ENCODE measurements at places on chromosomes 4 and X. TPM values are rescaled to one million over a fixed set of nuclear protein-coding genes. Genes with fewer than 3 reads are reported as not detected.

Gene DMP1
- total RNA-seq = not detected

- DNase-seq = no peak
Observed at GRCh38 chrX:19870710-19871490, 16.5 kb downstream of the SH3KBP1 start.

- DNase-seq = no peak
Observed at GRCh38 chr4:21893136-21893535, 55.4 kb downstream of the KCNIP4 start.

GRCh38 chr4:6493658-6494304, 21.4 kb upstream of the PPP2R2C start:
- DNase-seq = no peak

- DNase-seq = no peak
Observed at GRCh38 chrX:12360383-12360782, 222.1 kb downstream of the FRMPD4 start.

DNA sequence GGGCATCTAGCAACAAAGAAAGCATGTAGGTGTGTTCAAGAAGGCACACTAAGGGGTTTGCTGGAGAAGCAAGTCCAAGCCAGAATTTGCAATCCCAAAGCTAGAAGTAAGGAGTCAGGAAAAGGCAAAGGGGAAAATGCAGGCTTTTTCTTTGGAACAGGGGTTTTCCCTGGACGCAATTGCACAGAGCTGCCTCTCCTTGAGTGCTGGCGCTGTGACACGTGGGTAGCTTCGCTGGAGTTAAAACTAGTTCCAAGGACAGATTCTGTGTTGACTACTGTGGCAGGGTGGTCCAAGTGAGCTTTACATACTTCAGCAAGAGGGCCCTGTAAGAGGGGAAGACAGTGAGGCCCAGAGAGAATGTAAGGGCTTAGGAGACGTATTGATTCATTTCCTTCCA, 277.1 kb downstream of the ADGRA3 start:
- DNase-seq = no peak

DNA sequence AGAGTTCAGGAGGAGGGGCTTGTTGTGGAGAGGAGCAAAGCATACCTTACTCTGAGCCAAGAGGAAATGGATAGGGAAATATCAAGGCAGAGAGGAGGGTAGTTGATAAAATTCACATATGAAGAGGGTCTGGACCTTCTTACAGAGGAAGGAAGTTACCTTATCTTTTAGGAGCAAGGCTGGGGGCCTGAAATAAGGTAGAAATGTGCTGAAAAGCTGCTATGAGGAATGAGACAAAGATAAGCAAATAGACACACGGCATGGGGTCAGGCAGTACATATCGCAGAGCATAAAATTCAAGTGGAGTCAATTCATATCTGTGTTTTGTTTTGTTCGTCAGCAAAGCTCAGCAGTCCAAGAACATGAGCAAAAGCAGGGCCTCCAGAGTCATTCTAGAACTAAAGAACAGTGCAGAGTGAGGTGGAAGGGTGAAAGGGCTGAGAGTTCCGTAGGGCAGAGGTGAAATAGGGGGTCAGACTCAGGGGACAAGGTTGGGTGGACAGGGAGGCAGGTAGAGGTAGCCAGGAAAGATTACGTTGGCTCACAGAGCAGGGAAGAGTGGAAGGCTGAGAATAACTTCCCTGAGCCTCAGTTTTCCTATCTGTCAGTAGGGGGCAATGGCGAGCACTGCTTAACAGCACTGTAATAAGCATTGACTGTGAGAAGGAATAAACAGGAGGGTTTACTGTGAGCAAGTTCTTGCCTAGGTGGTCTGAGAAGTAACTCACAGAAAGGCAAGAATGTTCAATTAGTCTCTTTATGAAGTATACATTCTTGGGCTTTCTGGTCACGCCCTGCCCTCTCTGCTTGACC, 9.2 kb downstream of the VSIG4 start:
- no peak for DNase-seq

Gene NLRP2B
- total RNA-seq = not detected

- DNase-seq = no peak
Observed at GRCh38 chr4:21184788-21185187, 484.5 kb downstream of the PACRGL start.

GRCh38 chrX:13386636-13387035, 66.8 kb upstream of the ATXN3L start:
- DNase-seq = no peak

DNA sequence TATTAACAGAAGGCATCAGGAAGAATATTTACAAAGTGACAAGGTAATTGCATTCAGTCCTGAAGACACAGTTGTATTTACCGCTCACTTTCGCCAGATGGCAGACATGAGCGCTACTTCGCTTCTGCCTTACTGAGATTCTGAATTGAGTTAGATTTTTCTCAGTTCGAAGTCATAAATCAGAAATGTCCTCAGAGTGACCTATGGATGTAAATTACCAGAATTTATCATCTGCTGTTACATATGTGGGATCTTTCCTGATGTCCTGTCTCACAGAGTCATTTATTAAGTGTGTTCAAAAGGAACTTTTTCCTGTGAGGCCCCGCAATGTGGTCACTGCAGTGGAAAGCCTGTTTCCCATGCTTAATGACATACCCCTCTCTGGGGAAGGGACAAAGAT, 97.3 kb upstream of the DCLK2 start:
- DNase-seq = no peak

Gene GTPBP6
- total RNA-seq = 48.1 TPM

Gene COQ2
- total RNA-seq = 10.3 TPM

DNA sequence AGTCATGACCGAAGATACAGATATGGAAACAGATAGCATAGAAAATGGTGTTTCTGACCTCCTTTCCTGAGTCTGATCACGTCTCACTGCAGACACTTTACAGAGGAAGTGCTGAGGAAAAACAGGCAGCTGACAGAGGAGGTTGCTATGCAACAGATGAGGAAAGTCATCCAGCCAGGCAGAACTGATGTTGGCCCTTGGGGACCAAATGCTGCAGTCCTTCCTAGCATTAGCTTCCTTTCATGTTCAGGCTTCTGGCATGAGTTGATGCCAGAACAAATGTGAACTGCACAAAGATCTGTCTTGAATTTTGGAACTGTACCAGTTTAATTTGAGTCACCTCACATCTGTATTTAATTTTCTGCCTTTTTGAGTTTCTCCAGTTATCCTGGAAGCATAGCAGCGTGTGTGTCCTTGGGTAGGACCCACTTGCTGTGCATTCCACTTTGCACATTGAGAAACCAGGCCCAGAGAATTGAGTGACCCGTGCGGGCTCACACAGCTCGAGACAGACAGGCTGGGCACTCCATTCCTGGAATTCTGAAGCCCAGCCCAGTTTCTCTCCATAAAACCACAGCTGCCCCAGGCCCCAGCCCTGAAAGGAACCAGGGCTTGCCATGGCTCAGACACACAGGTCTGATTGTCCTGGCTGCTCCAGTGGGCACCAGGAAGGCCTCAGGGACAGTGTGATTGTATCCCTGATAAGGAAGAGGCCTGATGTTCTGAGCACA, 1.4 kb upstream of the MAGED1 start:
- no peak for DNase-seq

Gene NUP54
- 33.9 TPM for total RNA-seq

GRCh38 chr4:183471946-183472708, 27.7 kb downstream of the CDKN2AIP start:
- peak; percentile 90 for DNase-seq

Gene ENAM
- not detected for total RNA-seq

Gene PNMA6F
- not detected for total RNA-seq

DNA sequence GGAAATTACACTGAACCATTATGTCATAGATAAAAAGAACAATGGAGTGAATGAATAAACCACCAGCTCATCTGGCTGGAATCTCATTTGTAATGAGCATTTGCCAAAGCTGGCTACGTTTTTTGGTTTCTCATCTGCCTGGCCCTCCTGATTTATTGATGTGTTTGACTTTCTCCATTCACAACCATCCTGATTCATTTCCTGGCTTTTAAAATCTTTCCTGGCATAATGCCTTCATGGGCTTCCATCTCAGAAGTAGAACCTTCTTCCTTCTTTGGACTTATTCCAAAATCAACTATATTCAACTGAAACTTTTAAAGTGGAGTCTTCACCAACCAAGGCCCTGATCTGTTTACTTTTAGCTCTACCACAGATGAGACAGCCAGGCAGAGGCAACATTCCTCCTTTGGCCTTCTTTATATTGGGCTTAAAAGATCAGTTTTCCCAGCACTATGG, 36.0 kb upstream of the ARSJ start:
- DNase-seq = no peak

DNA sequence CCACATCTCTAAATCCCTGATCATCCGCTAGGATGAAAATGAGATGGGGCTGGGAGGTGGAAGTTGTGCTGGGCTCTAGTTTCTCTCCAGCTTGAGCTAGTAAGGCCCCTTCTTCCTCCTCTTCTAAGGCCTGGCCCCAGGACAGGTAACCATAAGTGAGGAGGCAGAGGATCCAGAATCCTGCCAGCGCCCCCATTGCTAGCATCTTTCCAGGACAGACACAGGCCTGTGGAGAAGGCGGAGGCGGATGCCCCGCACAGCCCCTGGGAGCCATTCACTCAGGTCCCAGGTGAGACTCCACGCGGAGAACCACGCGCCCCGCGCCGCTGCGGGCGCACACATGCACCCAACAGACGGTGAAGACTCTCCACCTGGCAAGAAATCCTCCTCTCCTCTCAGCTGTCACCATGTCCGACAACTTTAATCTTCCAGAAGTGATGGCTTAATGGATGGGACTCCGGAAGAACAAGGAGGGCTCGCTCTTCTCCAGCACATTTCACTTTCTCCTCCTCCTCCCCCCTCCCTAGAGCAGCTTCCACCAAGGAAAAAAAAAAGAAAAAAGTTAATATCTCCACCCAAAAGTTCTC, 793 bp downstream of the ARSJ start:
- no peak for DNase-seq

DNA sequence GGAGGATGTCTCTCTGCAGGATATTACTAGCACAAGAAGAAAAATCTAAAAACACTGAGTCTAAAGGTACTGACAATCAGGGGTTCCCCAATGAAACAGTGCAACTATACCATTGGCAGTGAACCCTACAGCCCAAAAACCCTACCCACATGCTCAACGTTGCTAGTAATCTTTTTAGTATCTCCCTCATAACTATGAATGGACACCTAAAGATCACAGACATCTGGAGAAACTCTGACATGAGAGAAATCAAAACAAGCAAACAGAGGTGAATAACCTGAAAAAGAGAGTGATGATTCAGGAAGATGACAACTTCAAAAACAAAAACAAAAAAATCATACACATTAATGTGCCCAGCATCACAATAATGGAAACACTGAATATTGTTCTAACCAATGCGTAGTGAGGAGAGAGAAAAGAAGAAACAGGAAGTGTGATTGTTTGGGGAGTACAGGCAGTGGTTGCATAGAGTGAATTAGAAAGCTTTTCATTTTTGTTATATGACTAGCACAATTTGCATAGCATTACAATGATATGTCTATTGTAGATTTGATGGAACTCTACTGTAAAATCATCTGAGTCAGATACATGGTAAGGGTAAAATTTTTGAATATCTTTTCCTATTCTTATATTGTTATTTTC, 78.9 kb upstream of the FMR1 start:
- DNase-seq = no peak

Gene FAM241A
- total RNA-seq = 23.2 TPM

- no peak for DNase-seq
Observed at GRCh38 chr4:101762025-101762424, 28.5 kb upstream of the BANK1 start.

Gene CT45A2
- not detected for total RNA-seq

GRCh38 chrX:13357925-13358324, 38.1 kb upstream of the ATXN3L start:
- no peak for DNase-seq

Gene CLGN
- total RNA-seq = not detected

Gene NPNT
- 6.9 TPM for total RNA-seq

DNA sequence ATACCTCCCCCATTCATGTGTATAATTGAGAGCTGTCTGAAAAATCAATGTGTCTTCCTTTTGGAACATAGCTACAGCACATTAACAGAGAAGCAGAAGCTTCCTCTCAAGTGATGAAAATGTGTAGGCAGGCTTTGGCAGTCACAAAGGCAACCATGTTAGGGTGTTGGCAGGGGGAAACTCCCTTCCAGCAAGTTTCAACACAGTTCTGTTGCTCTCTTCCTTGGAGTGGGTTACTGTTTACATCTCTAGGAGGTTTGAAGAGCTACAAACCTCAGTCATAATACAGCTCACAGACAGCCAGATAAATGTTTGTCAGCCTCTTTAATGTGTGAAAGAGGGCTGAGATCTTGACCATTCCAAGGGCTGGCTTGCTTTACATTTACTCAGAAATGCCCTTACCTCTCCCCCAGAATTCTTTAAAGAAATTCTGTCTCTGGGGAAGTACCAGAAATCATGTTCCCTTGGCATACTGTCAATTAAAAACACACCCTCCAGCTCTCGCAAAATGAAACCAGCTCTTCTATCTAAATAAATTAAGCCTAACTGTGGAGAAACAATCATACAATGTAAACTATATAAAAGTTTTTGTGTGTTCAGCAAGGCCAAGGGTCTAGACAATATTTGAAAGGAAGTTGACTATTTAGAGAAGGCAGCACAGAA, 18.9 kb downstream of the ZBTB33 start:
- no peak for DNase-seq

GRCh38 chrX:129790808-129791207, 11.1 kb downstream of the SASH3 start:
- no peak for DNase-seq

Gene DDX53
- not detected for total RNA-seq

DNA sequence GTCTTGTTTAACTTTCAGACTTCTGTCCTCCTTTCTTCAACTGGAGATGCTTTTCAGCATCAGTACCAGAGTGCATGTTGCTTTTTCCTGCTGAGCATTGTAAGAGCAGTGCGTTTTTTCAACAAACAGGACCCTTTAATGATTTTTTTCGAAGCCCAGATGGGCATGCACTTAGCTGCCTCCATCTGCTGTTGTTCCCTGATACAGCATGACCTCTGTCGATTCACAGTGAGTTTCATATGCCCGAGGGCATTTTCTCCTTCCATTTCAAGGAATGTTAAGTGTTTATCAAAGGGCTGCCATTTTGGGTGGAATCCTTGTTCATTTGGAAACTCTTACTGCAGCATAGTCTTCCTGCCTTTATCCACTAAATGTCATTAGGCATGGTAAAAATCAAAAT, 428.6 kb downstream of the DTHD1 start:
- DNase-seq = no peak

Gene LRAT
- total RNA-seq = 0.39 TPM

- no peak for DNase-seq
Observed at GRCh38 chr4:134189480-134189879, 12.1 kb downstream of the PABPC4L start.

- no peak for DNase-seq
Observed at GRCh38 chr4:165379678-165380064, 863 bp downstream of the CPE start.

GRCh38 chr4:177092807-177093206, 216.9 kb upstream of the NEIL3 start:
- DNase-seq = no peak

- no peak for DNase-seq
Observed at GRCh38 chrX:69298466-69299140, 133.3 kb upstream of the PJA1 start.

GRCh38 chrX:23436875-23437274, 102.2 kb downstream of the PTCHD1 start:
- no peak for DNase-seq

DNA sequence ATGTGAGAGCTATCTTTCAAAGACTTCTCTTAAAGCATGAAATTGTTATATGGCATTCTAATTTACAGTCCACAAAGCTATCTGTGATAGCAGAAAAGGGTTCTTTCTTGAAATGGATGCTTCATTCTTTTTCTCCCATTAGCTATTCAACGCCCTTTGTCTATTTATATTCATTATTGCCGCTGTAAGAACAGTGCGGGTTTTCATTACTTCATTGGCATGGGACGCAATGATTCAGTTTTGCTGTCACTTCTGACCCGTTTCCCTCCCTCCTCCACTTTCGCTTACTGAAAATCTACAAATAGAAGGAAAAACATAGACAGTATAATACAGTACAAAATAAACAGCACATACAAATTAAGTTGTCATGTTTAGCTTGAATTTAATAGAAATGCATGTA, 394.6 kb downstream of the PCDH7 start:
- DNase-seq = no peak
